Esophagus squamous epithelium (tissue), 5 donors: ENCODE measurements at places on chromosomes 12 and 14.

DNA sequence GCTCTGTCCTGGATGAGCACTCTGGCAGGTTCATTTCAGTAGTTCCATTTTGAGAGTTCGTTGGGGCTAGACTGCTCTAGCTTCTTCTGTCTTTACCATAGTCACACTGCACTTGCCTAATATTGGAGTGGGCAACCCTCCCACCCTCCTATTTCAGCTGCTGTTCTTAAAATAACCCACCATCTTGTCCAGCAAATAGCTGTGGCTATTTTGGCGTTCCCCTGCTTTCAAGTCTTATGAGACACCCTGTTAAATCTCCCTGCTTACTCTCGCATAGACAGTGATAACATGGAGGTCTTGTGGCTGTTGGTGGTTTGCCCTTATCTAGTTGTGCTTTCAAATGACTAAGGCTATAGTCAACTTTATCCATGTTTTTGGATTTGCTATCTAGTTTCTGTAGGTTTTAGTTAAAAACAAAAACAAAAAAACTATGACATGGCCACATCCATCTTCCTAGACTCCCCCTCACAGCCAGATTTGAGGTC is 65.5 kb downstream of the LRP6 start:
- no peak for DNase-seq

DNA sequence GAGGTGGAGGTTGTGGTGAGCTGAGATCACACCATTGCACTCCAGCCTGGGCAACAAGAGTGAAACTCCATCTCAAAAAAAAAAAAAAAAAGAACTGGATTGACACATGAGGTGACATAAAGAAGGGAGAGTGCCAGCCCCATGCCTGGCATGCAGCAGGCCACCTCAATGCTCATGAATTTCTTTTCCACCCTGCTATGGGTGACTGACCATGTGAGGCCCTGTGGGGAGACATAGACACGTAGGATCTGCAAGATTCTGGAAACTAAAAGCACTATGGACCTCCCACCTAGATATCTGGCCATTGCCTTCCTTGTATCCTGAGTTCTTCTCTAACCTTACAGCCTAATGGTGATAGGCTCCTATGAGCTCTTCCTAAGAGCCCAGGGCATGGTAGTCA is 5.6 kb upstream of the ACTN1 start:
- DNase-seq = no peak

DNA sequence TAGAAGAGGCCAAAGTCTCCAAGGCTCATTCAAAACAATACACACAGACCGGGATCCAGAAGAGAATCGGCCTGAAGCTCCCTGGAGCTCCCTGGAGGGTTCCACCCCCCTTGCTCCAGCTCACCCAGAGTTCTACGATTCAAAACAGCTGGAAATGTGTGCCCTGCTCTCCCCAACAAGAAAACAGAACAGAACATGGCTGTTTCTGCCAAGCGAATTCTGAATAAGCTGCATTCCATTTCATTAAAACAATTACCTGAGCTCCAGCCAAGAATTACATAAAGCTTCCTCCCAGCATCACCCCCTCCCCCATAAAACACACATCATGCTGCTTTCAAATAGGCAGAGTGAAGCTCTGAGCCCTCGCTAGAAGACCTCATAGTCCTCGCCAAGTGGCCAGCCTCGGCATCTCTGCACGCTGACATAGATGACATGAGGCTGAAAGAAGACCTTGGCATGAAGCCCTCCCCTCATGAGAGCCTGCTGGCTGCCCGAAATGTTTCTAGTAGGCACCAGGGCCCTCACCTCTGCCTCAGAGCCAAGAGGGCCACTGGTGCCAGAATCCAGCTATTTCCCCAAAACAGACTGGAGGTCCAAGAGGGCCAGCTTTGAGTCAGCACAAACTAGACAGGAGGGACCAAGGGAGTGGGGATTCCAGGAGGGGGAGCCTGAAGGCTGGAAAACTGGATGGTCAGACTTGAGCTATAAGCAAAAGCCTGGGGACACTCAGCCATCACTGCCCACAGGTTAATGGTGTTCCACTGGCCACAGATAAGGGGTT is 8.3 kb downstream of the PXN start:
- no peak for DNase-seq

DNA sequence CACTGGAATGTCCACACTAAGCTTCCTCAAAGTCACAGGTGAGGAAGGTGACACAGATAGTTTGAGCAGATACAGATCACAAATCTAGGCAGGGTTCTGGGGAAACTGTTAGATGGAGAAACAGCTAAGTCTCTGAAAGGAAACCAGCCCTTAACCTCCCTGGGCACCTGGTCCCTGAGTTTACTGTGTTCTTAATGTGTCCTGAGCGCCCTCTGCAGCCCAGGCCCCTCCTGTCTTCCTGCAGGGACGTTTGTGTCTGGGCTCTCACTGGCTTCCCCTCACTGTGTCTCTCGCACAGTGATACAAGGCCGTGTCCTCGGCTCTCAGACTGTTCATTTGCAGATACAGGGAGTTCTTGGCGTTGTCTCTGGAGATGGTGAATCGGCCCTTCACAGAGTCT is 684.3 kb downstream of the TMEM121 start:
- DNase-seq = no peak

DNA sequence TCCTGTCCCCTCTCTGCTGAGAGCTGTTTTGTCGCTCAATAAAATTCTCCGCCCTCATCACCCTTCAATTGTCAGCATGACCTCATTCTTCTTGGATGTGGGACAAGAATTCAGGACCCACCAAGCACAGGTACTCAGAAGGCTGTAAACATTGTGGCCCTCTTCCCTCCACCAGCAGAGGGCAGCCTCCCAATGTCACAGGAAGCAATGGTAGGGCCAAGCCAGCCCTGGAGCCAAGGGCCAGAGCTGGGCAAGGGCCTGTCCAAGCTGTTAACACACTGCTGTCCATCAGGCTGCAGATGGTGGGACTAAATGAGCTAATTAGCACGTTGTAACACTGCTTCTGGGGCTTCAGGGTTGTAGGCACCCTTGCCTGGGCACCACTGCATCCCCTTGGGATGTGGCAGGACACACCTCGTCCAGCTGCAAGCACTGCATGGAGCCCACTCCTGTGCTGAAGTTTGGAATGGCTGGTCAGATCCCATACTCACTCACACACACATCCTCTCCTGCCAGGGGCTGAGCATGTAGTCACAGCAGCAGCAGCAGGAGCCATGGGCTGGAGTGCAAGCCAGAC is 62.7 kb upstream of the HECTD1 start:
- no peak for DNase-seq
